ENCODE measurements at places on chromosomes 5 and 9.

- DNase-seq, result no peak
Measured at GRCh38 chr9:136011703-136012496, 50.7 kb upstream of the UBAC1 start.

- DNase-seq, result no peak
Measured at GRCh38 chr5:178289438-178289837, 56.8 kb upstream of the PHYKPL start.

- DNase-seq, result no peak
Measured at GRCh38 chr5:132877938-132878337, 4.5 kb downstream of the LEAP2 start.

- DNase-seq, result no peak
Measured at GRCh38 chr5:56506211-56506965, 273.3 kb upstream of the ANKRD55 start.

- DNase-seq, result no peak
Measured at GRCh38 chr5:2841208-2841607, 89.7 kb upstream of the IRX2 start.

DNA sequence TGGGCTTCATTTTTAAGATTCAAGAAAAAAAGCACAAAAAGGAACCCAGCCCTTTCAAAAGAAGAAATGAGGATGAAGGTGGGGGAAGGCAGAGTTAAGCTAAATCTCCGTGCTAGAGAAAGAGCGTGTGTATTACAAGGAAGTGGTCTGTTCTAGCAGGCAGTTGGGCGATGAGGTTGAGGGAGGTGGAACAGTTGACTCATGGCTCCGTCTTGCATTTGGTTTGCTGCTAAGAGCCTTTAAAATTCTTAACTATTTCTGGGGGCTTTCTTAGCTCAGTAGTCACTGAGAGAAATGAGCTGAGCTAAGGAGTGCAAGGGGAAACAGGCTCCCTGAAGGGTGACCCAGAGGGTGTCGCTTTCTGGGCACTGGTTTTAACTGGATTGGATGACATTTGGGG lies 117.4 kb downstream of the GCNT1 start:
- DNase-seq, result no peak

All from NCI-H526 (cell line).